CD4-positive, alpha-beta T cell treated with Interleukin-15 for 4 hours (primary cell): ENCODE measurements at places on chromosomes 3 and 15.

- DNase-seq: no peak
Observed at GRCh38 chr3:155079746-155080487, at the start of gene MME. Gene MME (plus strand): TSS chr3:155080319. CDS start chr3:155084168, 3,849 bp downstream.

DNA sequence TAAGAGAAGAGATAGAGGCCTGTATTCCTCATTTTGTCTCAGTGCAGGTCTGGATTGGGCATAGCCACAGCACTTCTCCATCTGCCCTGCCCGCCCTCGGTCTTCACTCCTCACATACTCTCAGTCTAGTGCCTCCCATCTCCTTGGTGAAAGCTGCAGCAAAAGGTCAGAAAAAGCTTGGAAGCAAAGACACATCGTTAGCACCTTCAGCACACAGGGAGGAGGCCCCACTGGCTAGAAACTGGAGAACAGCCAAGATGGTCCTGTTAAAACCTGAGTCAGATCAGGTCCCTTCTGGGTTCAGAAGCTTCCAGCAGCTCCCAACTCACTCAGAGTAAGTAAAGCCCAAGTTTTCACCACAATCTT is 1.6 kb upstream of the KLF15 start:
- DNase-seq: no peak

GRCh38 chr3:24514119-24514518 is 19.5 kb upstream of the THRB start:
- no peak for DNase-seq

DNA sequence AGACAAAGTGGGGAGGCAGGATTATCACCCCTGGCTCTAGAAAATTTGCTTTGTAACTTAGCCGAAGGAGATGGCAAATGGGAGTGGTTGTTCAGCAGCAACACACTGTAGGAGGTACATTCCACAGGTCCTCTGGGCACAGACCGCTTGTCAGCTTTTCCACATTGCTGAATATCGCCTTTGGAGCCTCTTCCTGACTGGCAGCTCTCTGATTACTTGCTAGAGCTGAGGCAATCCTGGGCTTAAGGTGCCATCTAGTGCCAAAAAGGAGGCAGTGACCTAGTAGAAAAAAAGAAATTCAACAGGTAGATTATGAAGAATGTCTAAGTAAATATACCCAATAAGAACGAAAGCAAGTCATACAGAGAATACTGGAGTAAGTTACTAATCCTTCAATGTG is 13.1 kb upstream of the SCN5A start:
- no peak for DNase-seq

GRCh38 chr3:149618151-149619123 is 39.4 kb downstream of the WWTR1 start:
- DNase-seq: no peak

DNA sequence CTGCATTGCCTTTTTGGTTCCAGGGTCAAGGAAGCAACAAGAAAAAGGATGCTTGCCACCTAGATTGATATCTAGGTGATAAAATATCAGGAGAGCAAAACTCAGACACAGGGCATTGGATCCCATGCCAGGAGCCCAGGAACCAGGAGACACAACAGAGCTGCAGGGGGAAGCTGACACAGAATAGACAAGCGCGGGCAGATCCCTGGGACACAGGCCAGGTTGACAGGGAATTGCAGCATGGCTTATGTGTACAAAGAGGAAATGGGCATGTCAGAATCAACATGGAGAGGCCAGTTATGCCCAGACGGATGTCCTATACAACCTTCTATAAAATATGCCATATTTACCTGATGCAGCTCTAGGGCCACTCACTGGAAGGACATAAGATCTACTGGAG is 84.2 kb downstream of the SEMA6D start:
- DNase-seq: no peak

DNA sequence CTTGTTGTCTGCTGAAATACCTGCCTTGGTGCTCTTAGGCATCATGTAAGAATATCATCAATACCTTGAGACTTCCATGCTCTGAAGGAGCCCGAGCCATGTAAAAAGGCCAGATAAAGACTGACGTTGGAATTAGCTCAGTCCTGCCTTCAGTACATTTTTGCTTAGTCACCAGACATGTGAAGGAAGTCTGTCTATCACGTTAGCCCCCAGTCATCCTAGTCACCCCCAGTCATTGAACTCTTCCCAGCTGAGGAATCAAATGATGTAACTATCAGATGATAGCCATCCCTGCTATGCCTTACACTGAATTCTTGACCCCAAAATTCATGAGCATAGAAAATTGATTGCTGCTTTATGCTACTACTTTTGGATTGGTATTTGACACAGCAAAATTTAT is 351.2 kb upstream of the SGO1 start:
- DNase-seq: no peak

GRCh38 chr3:86578071-86578470 is 412.9 kb downstream of the VGLL3 start:
- no peak for DNase-seq

- no peak for DNase-seq
Observed at GRCh38 chr3:47323431-47324277, 40.9 kb downstream of the KLHL18 start.

- DNase-seq: no peak
Observed at GRCh38 chr3:148510116-148510515, 187.6 kb upstream of the AGTR1 start.

- DNase-seq: no peak
Observed at GRCh38 chr3:59611649-59612443, 562.0 kb upstream of the CFAP20DC start.

DNA sequence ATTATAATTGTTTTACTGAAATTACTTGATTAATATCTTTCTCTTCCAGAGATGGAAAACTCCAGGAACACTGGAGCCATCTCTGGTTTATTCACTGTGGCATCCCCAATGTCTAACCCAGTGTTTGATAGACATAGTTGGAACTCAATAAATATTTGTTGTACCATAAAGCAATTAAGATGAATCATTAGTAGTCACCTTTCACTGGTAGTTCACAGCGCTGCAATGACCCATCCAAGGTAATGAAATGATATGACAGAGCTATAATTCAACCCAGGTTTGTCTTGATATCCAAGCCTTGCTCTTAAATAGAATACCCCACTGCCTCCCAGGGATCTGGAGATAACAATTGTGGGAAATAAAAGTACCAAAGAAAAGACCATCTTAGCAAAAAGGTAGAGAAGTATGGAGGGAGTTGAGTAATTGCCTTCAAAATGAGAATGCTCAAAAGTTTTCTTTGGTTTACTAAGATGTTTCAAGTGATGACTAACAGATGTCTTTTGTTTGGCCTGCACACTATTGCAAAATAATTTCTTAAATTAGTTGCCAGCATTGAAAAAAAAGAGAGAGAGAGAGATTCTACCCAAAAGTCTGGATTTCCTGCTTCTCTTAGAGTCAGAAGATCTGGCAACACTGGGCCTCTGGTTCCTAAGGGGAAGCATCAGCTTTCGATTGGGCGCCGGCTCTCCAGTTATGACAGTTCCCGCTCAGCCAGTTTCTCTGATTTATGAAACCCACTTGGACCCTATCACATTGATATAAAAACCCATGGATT is 348.5 kb downstream of the ERC2 start:
- DNase-seq: no peak

- no peak for DNase-seq
Observed at GRCh38 chr3:49877716-49878115, 8.0 kb upstream of the CAMKV start.

GRCh38 chr15:73607843-73608242 is 25.3 kb downstream of the NPTN start:
- no peak for DNase-seq

DNA sequence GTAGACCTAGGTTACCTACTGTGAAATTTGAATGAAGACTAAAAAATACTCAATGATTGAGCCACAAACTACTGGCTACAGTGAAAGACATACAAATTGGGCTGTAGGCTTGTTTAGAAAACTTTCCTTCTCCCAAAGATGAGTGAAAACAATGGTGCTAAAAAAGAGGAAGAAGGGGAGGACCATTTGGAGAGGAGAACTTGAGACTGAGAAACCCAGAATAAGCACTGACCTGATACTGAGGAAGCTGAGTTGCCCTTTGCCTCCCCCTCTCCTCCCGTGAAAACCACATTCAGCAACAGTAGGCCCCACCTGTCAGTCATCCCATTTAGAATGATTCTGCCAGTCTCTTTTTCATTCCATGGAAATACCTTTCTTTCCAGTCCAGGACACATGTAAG is 484.0 kb upstream of the TGFBR2 start:
- DNase-seq: no peak

GRCh38 chr3:170346481-170347392 is 10.8 kb upstream of the SKIL start:
- no peak for DNase-seq

DNA sequence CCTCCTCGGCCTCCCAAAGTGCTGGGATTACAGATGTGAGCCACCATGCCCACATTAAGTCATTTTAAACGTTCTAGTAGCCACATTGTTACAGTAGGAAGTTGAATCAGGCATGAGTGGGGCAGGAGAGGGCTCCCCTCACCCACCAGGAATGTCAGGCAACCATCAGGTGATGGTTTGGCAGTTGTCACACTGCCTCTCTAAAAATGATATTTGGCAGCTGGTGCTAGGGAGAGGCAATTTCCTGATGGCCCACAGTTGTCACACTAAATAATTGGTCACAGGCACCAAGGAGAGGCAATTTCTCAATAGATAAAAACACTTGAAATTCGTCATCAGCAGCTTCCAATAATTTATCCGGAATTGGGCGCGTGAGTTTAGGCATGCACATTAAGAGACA is 79.2 kb upstream of the ABHD2 start:
- DNase-seq: no peak

GRCh38 chr15:61339516-61339915 is 110.4 kb upstream of the RORA start:
- no peak for DNase-seq

DNA sequence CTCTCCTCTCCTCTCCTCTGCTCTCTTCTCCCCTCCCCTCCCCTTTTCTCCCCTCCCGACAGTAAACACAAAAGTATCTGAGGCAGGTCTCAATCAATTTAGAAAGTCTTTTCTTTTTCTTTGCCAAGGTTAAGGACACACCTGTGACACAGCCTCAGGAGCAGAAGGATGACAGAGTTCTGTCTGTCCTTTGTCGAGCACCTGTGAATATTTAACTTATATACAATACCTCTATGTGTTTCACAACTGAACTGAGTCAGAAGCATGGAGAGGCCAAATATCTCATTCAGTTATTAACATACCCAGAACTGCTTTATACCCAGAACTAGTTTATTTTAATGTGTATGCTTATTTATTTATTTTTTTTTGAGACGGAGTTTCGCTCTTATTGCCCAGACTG is 81.1 kb upstream of the ROBO1 start:
- DNase-seq: no peak

GRCh38 chr3:137938876-137939275 is 71.1 kb upstream of the CLDN18 start:
- no peak for DNase-seq

DNA sequence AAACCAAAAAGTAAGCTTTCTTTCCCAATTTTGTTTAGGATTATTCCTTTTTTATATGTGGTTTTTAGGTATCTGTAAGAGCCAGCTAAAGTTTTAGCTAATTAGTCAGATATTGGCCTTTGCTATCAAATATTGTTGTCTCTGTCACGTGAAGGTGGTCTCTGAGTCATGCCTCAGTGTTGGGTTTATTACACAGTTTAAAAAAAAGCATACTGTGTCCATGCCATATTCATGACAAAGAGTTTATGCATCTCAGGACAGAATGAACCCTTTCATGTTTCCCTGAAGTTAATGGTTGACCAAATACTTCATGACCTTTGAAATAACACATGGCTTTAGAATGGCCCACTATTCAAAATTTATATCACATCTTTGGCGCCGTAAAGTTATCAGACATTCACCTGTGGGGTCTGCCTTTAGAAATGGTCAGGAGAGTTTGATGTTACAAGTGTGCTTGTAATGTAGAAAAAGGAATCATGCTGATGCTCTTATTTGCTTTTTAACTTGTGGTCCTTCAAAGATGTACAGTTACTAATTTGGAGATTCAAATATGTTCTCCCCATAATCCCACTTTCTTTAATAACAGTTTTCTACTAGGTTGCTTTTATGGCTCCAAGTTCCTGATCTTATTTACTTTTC is 101.5 kb downstream of the MYRIP start:
- DNase-seq: no peak

DNA sequence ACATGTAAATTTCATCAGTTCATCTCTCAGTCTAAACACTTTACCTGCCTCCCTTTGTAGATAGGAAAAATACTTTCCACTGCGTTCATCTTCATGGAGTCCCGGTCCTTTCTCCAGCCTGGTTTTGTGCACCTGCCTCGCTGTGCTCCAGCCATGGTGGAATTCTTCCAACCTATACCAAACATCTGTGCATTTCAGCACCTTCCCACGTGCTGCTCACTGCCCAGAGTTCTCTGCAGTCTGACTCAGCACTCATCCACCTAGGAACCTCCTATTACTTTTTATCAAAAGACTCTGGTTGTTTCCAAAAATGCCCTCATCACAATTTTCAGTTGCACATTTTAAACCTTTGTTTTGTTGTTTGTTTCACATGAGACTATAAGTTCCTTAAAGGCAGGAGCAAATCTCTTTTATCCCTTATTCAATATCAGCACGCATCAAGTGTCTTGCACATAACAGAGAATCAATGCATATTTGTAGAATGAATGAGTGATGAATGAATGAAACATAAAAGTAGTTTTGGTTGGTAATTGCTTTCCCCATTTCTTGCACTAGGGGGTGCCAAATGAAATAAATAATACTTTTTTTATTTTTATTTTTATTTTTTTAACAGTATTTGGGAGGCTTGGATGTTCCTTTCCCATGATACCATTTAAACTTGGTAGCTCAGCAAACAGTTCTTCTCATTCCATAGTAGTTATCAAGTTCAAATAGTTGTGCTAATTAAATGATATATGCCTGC is 30.2 kb upstream of the ADAMTS9 start:
- DNase-seq: no peak

- no peak for DNase-seq
Observed at GRCh38 chr3:184552863-184553262, 8.7 kb upstream of the EPHB3 start.

GRCh38 chr3:46693038-46693891 is at the start of gene ALS2CL:
Gene ALS2CL (minus strand): TSS chr3:46693679. CDS start chr3:46689440, 4,239 bp downstream.
- peak; percentile 63 for DNase-seq

GRCh38 chr15:91099616-91099994 is 452 bp upstream of the SV2B start:
- DNase-seq: no peak

- DNase-seq: no peak
Observed at GRCh38 chr15:76941636-76942035, 10.1 kb downstream of the RCN2 start.

DNA sequence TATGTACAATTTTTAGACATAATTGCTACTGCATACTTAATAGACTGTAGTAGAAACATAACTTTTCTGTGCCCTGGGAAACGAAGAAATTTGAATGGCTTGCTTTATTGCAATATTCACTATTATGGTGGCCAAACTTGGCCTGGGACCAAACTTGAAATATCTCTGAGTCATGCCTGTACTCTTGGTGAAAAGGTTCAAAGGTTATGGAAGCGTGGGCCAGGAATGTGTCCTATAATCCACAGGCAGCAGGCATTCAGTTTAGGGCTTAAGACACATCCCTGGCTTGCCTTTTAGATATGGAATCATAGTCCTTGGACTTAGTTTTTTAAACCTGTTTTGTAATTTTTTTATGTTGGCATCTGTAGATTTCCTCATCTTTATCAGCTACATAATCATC is 124.3 kb downstream of the LRIG1 start:
- no peak for DNase-seq

- DNase-seq: no peak
Observed at GRCh38 chr15:66883284-66883911, 181.4 kb downstream of the SMAD6 start.

- no peak for DNase-seq
Observed at GRCh38 chr3:55059027-55059629, 131.3 kb upstream of the LRTM1 start.
